ENCODE measurements at places on chromosomes 2 and 18. TPM values are rescaled to one million over a fixed set of nuclear protein-coding genes. Genes with fewer than 3 reads are reported as not detected.

- DNase-seq = peak; percentile 92
These were observed 116.2 kb downstream of the SMAD7 start for GRCh38 chr18:48834413-48835031.

DNA sequence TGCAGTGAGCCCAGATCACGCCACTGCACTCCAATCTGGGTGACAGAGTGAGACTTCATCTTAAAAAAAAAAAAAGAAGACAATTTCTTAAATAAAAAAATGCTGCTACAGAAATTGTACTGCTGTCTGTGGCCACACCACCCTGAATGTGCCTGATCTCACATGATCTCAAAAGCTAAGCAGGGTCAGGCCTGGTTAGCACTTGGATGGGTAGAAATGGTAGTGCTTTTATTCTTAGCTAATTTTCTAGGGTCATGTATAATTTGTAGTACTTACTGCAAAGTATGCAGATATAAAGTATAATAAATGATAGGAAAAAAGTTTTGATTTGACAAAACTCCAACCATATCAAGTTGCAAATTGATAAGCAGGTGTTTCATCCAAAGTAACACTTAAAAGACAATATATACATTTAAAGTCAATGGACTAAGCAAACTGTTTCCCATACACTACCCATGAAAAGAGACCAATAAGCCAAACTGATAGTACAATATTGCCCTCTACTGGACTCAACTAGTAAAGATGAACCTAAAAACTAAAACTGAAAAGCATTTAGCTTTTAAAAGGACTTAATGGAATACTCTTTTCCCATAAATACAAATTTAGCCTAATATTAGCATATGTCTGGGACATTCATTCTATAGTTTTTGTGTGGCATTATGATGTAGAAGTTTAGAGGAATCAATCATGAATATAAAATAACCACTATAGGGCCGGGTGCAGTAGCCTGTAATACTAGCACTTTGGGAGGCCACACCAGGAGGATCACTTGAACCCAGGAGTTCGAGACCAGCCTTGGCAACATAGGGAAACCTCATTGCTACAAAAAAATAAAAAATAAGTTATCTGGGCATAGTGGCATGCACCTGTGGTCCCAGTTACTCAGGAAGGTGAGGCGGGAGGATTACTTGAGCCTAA lies 18.6 kb upstream of the PEX13 start:
- peak; percentile 65 for DNase-seq

DNA sequence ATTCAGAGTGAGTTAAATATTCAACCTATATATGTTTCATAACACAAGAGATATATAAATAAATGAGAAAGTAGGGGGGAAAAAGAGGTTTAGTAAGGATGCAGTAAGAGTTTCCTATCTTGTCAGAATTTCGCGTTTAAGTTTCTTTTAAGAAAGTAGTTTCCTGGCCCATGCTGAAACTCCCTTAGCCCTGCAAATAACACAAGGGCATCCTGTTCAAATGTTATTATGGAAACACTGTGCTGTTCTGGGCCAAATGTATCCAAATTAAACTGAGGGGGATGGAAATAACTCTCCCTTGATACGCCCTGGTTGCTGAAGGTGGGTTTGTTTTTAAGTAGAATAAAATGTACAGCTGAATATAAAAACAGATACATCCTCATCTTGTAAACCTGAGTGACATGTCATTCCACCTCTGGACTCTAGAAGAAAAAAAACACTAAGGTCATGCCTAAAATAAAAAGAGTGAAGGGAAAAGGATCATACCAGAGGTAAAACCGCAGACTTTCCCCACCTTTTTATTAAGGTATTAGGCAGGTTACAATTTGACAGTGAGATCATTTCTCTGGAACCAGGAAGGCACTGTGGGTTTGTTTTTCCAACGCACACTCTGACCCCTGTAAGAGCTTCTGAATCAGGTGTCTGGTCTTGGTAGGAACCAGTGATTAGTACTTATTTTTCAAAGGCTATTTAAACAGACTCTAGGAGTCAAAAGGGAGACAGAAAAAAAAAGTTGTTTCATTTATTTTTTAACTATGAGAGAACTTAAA lies 16.7 kb downstream of the BCL2 start:
- peak; percentile 5 for DNase-seq

DNA sequence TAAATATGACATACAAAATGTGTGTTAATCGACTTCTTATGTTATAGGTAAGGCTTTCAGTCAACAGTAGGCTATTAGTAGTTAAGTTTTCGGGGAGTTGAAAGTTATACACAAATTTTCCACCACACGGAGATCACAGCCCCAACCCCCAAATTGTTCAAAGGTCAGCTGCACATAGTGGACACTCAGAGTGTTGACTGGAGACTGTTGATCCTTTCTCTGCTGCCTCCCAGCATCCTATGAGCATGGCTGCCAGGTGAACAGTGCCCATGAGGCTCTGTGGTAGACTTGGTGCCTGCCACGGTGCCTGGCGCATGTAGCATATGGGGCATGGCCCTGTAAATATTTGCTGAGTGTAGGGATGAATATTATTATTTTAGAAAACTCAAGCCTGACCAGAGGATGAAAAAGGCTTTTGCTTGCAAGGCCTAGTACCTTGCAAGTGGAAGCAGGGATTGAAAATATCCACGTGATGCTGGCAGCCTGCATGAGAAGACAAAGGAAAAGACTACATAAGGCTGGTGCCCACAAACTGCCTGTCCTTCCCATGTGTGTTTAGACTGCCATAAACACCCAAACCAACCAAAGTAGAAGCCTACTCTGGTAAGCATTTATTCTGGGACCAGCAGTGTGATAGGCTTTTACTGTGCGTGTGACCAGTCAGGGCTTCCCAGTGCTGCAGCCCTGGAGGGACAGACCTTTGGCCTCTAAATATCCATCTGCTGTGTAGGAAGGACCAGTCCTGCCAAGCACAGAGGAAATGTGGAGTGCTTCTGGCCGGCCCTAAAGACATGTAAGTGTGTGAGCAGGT lies 226.1 kb downstream of the LDLRAD4 start:
- no peak for DNase-seq

- DNase-seq = no peak
These were observed 825.9 kb downstream of the TRIB2 start for GRCh38 chr2:13542642-13543041.

GRCh38 chr2:172168917-172169346 lies 66.2 kb upstream of the DLX2 start:
- peak; percentile 23 for DNase-seq

DNA sequence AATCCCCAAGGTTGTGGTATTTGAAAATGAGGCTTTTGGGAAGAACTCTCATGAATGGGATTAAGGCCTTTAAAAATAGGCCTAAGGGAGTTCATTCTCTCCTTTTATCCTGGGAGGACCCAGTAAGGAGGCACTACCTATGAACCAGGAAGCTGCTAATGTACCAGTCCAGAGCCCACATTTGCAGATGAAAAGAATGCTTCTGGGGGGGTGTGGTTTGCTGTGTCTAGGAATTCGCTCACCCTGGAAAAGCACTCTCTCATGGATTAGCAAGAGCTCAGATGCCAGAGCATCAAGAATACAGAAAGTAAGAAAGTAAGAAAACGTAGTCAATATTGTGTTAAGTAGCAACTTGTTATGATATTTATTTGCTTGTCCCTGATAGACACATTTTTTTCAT lies 785.7 kb upstream of the GYPC start:
- no peak for DNase-seq

DNA sequence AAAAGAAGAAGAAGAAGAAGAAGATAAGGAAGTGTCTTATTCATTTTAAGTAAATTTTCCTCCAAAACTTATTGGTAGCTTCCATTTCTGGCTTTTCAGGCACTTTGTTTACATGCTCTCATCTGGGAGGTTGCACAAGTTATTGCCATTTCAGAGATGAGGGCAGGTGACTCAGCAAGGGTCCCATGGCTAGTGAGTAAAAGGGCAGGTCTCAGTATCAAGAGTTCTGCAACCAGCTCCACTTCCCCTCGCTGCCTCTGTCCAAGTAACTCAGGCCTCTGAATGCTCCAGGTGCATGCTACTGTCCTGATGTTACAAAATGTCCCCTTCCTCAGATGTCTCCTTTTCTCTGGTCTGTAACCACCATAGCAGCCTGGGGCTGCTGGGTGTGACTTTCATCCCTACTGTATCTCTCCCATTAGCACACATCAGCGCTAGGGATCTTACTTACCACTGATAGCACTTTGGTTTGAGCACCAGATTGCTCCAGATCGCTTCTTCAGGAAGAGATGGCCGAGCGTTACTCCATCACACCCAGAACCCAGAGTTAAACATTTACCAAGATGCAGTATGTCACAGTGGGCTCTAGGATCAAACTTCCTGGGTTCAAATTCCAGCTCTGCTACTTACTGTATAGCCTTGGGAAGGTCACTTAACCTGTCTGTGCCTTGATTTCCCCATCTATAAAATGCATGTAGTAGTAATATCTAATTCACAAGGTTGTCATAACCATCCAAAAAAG lies 57.4 kb upstream of the LAPTM4A start:
- peak; percentile 89 for DNase-seq

DNA sequence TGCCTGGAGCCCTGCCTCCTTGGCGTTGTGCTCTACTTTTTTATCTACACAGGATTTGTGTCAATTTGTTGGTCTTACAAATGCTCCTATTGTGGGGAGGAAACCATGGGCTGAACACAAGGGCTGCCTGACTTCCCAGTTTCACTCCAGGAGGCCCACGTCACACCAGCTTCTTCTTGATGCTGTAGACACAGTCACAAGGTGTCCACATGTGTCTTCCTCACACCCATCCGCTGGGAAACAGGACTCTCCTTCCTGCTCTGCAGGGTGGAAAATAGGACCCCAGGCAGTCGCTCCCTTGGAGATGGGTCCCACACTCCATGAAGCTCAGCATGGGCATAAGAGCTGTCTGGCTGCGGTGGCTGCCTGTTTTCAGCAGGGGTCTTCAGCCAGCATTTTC lies 468.2 kb downstream of the EPHA4 start:
- no peak for DNase-seq

DNA sequence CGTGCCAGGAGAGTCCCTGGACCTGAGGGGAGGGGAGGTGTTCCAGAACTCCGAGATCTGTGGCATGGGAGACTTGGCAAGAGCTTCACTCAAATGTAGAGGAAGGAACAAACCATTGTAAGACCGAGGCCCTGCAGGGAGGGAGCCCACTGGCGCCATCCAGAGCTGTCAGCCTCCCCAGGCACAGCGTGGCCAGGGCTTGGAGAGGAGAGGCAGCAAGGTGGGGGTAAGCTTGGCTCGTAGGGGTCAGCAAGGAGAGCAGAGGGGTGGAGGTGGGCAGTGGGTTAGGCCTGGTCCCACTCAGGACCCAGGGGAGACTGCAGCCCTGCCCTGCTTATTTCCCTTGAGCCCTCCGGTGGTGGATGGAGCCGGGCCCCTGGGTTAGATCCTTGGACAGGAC lies 3.6 kb downstream of the TMEM177 start:
- no peak for DNase-seq

GRCh38 chr2:233708942-233709341 lies 3.8 kb upstream of the UGT1A5 start:
- DNase-seq = no peak

DNA sequence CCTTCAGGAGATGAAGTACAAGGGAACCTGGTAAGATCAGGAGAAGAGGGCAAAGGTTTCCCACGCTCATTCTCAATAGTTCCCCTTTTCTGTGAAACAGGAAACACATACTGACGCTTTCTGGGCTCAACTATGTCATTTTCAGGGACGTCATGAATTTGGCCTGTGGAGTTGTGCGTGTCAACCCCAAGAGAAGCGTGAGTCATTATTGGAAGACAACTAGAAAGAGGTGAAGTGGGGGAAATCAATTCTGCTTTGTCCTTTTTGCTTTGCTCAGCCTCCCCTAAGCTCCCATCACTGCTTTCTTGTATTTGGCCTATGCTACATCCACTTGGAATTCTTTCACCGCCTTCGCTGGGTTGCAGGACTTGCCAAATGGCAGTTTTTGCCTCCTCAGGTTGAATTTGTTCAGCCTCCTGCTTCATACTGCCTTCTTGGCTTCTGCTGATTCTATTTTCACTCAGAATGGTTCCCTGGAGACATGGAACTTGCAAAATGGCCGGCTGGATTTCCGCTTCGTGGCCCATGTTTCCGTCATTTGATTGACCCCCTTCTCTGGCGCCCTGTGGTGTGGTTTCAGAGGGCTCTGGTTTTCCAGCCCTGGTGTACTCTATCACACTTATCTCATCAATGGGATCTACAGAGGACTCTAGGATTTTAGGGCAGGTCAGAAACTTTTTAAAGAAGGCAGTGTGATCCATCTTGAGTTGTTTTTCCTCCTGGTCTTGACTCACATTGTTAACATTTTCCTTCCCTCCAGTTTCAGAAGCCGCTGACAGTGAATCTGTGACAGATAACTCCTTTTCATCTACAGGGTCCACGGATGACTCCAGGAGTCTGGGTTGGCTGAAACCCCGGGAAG lies 93.3 kb downstream of the ALPK2 start:
- DNase-seq = no peak

DNA sequence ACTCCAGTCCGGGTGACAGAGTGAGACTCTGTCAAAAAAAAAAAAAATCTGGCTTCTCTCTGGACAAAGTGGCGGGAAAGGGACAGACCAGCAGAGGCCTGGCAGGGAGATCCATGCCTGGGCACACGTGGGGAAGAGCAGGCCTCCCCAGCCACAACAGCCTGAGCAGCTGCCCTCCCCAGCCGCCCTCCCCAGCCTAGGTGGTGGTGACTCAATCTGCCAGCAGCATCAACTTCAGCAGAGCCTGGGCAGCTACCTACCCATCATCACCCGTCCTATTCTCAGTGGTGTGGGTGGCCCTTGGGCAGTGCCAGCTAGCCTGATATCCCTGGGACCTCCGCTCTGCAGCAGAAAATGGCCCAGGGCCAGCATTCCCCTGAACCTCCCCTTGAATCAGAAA lies 612.4 kb downstream of the FBXO15 start:
- no peak for DNase-seq

- DNase-seq = peak; percentile 100
These were observed 93.0 kb downstream of the NRP2 start for GRCh38 chr2:205775097-205775877.

- peak; percentile 63 for DNase-seq
These were observed 131.4 kb downstream of the MSH2 start for GRCh38 chr2:47534179-47534919.

GRCh38 chr2:62076980-62077638 lies 118.8 kb upstream of the B3GNT2 start:
- no peak for DNase-seq

GRCh38 chr18:40222776-40223175 lies 1732.3 kb upstream of the PIK3C3 start:
- no peak for DNase-seq

The MOGAT1 gene
- total RNA-seq = not detected

The HOXD13 gene
- not detected for total RNA-seq

The CCDC68 gene
- 4.2 TPM for total RNA-seq

The TGIF1 gene
- total RNA-seq = 198 TPM

The NR4A2 gene
- 0.26 TPM for total RNA-seq

The SCN3A gene
- not detected for total RNA-seq

The RSAD2 gene
- 0.53 TPM for total RNA-seq

The FZD7 gene
- 1.8 TPM for total RNA-seq

The KCNJ3 gene
- not detected for total RNA-seq

The SOWAHC gene
- total RNA-seq = 63.5 TPM
